Smooth muscle cell of the umbilical artery (primary cell): ENCODE measurements at places on chromosomes 6 and 20. TPM values are rescaled to one million over a fixed set of nuclear protein-coding genes. Genes with fewer than 3 reads are reported as not detected.

NR2E1 gene
- not detected in 2 replicates for total RNA-seq

ID4 gene
- total RNA-seq = 2.4 and 2.6 TPM in 2 replicates

DBNDD2 gene
- 0.30 and 1.2 TPM in 2 replicates for total RNA-seq

SEL1L2 gene
- 0.89 TPM in 1 of 2 replicates, not detected in the other for total RNA-seq

PHACTR1 gene
- 0.30 and 0.51 TPM in 2 replicates for total RNA-seq

PRSS35 gene
- 4.0 and 18.7 TPM in 2 replicates for total RNA-seq

SLC22A2 gene
- 0.23 and 3.0 TPM in 2 replicates for total RNA-seq

FNDC11 gene
- 0.74 and 0.89 TPM in 2 replicates for total RNA-seq

ZNF318 gene
- total RNA-seq = 6.5 and 9.1 TPM in 2 replicates

SLCO4A1 gene
- total RNA-seq = under 0.01 and 1.5 TPM in 2 replicates

KCNQ2 gene
- not detected in 2 replicates for total RNA-seq

SLC32A1 gene
- total RNA-seq = not detected in 2 replicates

WFDC12 gene
- total RNA-seq = not detected in 2 replicates

SLC22A1 gene
- 0.89 and 1.4 TPM in 2 replicates for total RNA-seq

OXT gene
- not detected in 2 replicates for total RNA-seq

FOXS1 gene
- 1.1 and 1.2 TPM in 2 replicates for total RNA-seq

CRISP2 gene
- not detected in 2 replicates for total RNA-seq

DUSP15 gene
- not detected in 2 replicates for total RNA-seq

RNF39 gene
- not detected in 2 replicates for total RNA-seq

LBP gene
- not detected in 2 replicates for total RNA-seq

GRM4 gene
- 0.23 and 0.30 TPM in 2 replicates for total RNA-seq

WFDC5 gene
- not detected in 2 replicates for total RNA-seq

GPR6 gene
- total RNA-seq = not detected in 2 replicates

PRELID3B gene
- 65.9 and 78.7 TPM in 2 replicates for total RNA-seq

NRSN1 gene
- not detected in 2 replicates for total RNA-seq

CD40 gene
- 2.0 and 3.9 TPM in 2 replicates for total RNA-seq

SLC22A16 gene
- not detected in 2 replicates for total RNA-seq

EDN3 gene
- total RNA-seq = not detected in 2 replicates

PARD6B gene
- total RNA-seq = 0.37 and 0.59 TPM in 2 replicates

FAM162B gene
- not detected in 2 replicates for total RNA-seq

HLA-DRB5 gene
- total RNA-seq = 0.09 TPM in 1 of 2 replicates, not detected in the other

IL17A gene
- not detected in 2 replicates for total RNA-seq

SLC17A2 gene
- total RNA-seq = not detected in 2 replicates

PNPLA1 gene
- 0.05 TPM in 1 of 2 replicates, not detected in the other for total RNA-seq

ZBTB46 gene
- 0.42 and 0.59 TPM in 2 replicates for total RNA-seq

DEFB112 gene
- not detected in 2 replicates for total RNA-seq

VSX1 gene
- total RNA-seq = not detected in 2 replicates

LRP11 gene
- 119 and 130 TPM in 2 replicates for total RNA-seq

RIMS1 gene
- 0.89 and 3.6 TPM in 2 replicates for total RNA-seq

PRND gene
- 0.09 and 0.30 TPM in 2 replicates for total RNA-seq

SPATA25 gene
- total RNA-seq = 1.1 and 2.1 TPM in 2 replicates

SLC12A5 gene
- 0.30 and 1.3 TPM in 2 replicates for total RNA-seq

ZNF391 gene
- 1.8 and 2.4 TPM in 2 replicates for total RNA-seq

BNIP5 gene
- total RNA-seq = not detected in 2 replicates

C4A gene
- total RNA-seq = 4.2 and 4.3 TPM in 2 replicates

BPIFB1 gene
- not detected in 2 replicates for total RNA-seq

OR2J2 gene
- under 0.01 TPM in 1 of 2 replicates, not detected in the other for total RNA-seq

PDCD2 gene
- 46.3 and 48.3 TPM in 2 replicates for total RNA-seq

SLC4A11 gene
- 1.2 and 1.9 TPM in 2 replicates for total RNA-seq

COL9A3 gene
- 0.30 TPM in 1 of 2 replicates, not detected in the other for total RNA-seq

BPIFB2 gene
- not detected in 2 replicates for total RNA-seq

MLN gene
- total RNA-seq = not detected in 2 replicates

FRK gene
- total RNA-seq = 0.09 and 0.30 TPM in 2 replicates

FAM83C gene
- total RNA-seq = not detected in 2 replicates

MTFR2 gene
- total RNA-seq = 0.30 and 2.4 TPM in 2 replicates
